Activated naive CD8-positive, alpha-beta T cell treated with anti-CD3 and anti-CD28 coated beads for 36 hours (primary cell): ENCODE measurements at places on chromosomes 4 and X. TPM values are rescaled to one million over a fixed set of nuclear protein-coding genes. Genes with fewer than 3 reads are reported as not detected.

ARSJ gene
- total RNA-seq, result not detected

AFM gene
- not detected for total RNA-seq

AFF2 gene
- 1.7 TPM for total RNA-seq

SMARCA1 gene
- 0.40 TPM for total RNA-seq

- no peak for DNase-seq
Measured at GRCh38 chr4:32119907-32120306, 1399.7 kb downstream of the PCDH7 start.

DNA sequence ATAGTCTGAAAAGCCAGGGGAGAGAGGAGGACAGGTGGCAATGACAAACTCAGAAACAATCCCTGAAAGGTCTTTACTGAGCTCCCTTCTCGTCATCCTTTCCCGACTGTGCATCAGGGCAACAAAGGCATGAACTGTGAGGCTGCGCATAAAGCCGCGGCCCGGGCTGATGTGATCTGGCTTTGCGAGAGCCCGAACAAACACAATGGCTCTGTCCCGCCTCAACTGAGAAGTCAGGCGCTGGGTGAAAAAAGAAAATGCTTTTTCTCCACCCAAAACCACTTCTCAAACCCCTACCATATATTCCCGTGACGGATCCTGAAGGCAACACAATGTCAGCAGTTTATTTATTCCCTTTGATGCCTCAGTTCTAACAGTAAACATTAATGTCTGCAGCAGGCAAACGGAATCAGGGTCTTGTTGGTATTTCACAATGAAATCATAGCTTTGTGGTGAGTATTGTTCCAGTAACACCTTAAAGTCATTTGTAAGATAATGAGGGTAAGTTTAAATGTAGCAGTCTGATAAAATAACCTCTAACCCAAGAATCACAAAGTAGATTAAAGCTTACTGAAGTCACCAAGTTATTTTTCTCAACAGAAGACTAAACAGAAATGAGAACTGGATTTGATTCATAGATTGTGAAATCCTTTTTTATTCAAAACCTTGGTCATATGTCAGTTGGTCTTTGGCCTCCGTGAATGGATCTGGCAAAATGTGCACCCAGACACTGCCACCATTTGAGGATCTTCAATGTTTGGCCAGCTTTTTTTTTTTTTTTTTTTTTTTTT is 67.4 kb downstream of the APBB2 start:
- DNase-seq, result no peak

- no peak for DNase-seq
Measured at GRCh38 chr4:82591592-82591991, 29.8 kb upstream of the TMEM150C start.

GRCh38 chr4:52868133-52868532 is 6.0 kb downstream of the RASL11B start:
- DNase-seq, result no peak

- DNase-seq, result no peak
Measured at GRCh38 chr4:184893801-184894571, 68.2 kb upstream of the ACSL1 start.

GRCh38 chrX:101462892-101463291 is 22.4 kb upstream of the ARMCX4 start:
- no peak for DNase-seq

DNA sequence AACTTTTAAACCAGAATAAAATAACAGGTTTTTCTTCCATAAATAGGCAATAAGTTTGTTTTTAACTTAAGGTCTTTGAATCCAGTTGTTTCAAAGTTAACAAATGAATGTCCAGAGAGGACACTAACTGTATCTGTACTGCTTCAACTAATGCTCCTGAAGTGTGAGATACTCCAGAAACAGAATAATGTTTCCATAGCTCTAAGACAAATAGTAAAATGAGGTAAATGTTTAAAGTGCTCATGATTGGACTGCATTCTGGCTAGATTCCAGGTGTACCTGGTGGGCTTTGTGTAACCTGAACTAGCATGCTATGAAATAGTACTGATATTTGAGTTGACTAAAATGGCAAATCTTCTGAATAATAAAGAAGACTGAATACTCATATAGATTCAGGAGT is 51.7 kb downstream of the METTL14 start:
- no peak for DNase-seq

GRCh38 chrX:74922922-74923543 is 2.2 kb downstream of the NEXMIF start:
- DNase-seq, result no peak

GRCh38 chrX:96924581-96924980 is 40.9 kb downstream of the RPA4 start:
- DNase-seq, result no peak

- DNase-seq, result no peak
Measured at GRCh38 chr4:177427192-177427591, 15.0 kb downstream of the AGA start.
